Naive thymus-derived CD4-positive, alpha-beta T cell (primary cell): ENCODE measurements at places on chromosomes 3 and 15. TPM values are rescaled to one million over a fixed set of nuclear protein-coding genes. Genes with fewer than 3 reads are reported as not detected.

DNA sequence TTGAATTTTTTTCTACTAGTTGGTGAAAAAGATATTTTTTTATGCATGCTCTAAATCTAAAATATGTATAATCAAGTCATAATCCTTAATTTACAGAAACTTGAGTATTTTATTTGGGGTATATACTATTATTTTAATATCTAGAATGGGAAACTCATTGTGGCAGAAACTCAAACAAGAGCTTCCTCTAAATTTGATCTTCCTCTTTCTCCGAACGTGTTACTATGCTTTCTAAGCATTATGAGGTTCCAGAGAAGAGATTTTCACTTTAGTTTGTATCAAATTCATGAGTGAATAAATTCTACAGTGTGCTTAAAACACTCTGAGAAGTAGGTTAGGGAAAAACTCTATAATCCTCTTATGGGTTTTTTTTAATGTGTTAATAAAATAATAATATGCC lies 173.1 kb downstream of the POTEB3 start:
- no peaks in the 10 kb centered on the region for H3K4me1 ChIP-seq
- H3K36me3 ChIP-seq: no peaks in the 10 kb centered on the region
- H3K27me3 ChIP-seq: no peaks in the 10 kb centered on the region
- no peak for DNase-seq
- H3K4me3 ChIP-seq: no peak overlapping the region

The FETUB gene
- not detected for total RNA-seq

- H3K27ac ChIP-seq: no peak overlapping the region
- H3K4me3 ChIP-seq: no peak overlapping the region
- no peaks in the 10 kb centered on the region for H3K4me1 ChIP-seq
These were observed 10.4 kb upstream of the AEN start for GRCh38 chr15:88610701-88611231.

DNA sequence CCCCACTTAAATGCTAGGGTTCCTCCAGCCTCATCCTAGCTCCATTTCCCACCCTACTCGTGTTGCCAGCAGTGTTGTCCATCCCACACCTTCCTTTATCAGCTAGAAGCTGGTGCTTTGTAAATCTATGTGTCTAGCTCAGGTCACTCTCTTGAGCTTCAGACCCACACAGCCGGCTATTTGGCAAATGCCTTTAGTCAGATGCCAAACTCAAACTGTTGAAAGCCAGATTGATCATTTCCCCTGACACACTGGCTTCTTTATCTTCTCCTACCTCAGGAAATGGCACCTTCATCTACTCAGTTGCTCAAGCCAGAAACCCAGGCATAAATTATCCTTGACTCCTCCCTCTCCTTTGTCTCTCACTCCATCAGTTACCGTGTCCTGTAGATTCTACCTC lies 61.5 kb upstream of the TPM1 start:
- no peak overlapping the region for H3K27ac ChIP-seq
- no peaks in the 10 kb centered on the region for H3K36me3 ChIP-seq
- H3K4me3 ChIP-seq: no peak overlapping the region
- no peak for DNase-seq

The CSPG4 gene
- total RNA-seq: not detected in 2 replicates

The DTX3L gene
- total RNA-seq: 38.6 TPM

The CD80 gene
- total RNA-seq: 1.2 TPM

GRCh38 chr15:68693071-68693470 lies 114.3 kb downstream of the CORO2B start:
- peak; percentile 15 for DNase-seq
- H3K4me3 ChIP-seq: no peak overlapping the region
- no peaks in the 10 kb centered on the region for H3K27me3 ChIP-seq
- H3K4me1 ChIP-seq: peaks cover 6% of the 10 kb centered on the region
- H3K27ac ChIP-seq: no peak overlapping the region

DNA sequence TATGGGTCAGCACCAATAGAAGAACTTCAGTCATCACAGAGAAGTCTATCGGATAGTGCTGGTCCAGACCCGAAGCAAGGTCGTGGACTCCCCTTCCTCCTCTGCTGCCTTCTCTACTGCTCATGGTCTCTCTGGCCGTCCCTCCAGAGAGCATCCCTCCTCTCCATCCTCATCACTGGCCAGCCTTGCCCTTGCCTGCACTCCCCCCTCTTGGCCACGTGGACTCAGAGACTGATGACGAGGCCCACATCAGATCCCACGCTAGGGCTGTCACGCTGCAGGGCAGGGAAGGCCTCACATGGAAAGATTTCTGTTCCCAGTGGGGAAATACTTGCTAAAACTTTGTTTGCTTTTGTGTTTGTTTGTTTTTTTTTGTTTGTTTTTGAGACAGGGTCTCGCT lies 35.3 kb downstream of the IGDCC3 start:
- no peak overlapping the region for H3K4me3 ChIP-seq
- no peak for DNase-seq
- H3K36me3 ChIP-seq: no peaks in the 10 kb centered on the region
- H3K4me1 ChIP-seq: no peaks in the 10 kb centered on the region

The STRIT1 gene
- not detected for total RNA-seq

DNA sequence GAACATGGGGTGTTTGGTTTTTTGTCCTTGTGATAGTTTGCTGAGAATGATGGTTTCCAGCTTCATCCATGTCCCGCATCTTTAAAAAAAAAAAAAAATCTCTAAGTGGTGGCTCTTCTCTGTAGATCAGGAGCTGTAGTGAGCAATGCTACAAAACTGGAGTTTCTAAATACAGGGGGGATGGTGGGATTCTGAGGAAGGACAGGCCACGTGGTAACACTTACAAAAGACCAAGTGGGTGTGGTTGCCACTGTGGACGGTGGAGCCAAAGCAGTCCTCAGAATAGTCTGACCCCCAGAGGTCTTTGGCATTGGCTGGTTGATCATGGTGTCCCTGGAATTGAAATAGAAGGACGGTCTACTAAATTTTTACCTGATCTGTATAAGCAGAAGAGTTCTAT lies 7.7 kb downstream of the CCRL2 start:
- H3K36me3 ChIP-seq: no peaks in the 10 kb centered on the region
- H3K4me1 ChIP-seq: no peaks in the 10 kb centered on the region
- H3K27me3 ChIP-seq: no peaks in the 10 kb centered on the region
- DNase-seq: no peak

- no peak for DNase-seq
- no peak overlapping the region for H3K27ac ChIP-seq
- H3K4me3 ChIP-seq: no peak overlapping the region
- H3K4me1 ChIP-seq: no peaks in the 10 kb centered on the region
These were observed 35.1 kb downstream of the LYZL4 start for GRCh38 chr3:42375121-42375800.

DNA sequence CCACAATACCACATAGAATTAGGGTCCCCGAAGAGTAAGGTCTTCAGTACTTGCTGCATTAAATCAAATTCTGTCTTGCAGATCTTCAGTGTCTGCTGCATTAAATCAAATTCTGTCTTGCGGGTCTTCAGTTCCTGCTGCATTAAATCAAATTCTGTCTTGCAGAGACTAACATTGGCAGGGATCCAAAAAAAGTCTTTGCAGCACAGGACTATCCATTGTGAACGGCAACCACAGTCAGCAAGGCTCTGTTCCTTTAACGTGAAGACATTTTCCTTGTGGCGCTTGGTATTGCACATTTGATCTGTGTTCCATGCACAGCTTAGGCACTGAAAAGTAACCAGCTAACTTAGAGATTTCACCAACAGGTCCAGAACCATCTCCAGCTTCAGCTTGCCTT lies 46.8 kb upstream of the POMGNT2 start:
- H3K27ac ChIP-seq: no peak overlapping the region
- no peak overlapping the region for H3K4me3 ChIP-seq
- no peaks in the 10 kb centered on the region for H3K4me1 ChIP-seq
